ENCODE measurements at places on chromosomes 4 and X.

- DNase-seq, result no peak
Observed at GRCh38 chr4:141158219-141158618, 24.9 kb upstream of the RNF150 start.

- DNase-seq, result no peak
Observed at GRCh38 chr4:60648774-60649173, 551.4 kb upstream of the ADGRL3 start.

GRCh38 chr4:172377486-172378140, 564.4 kb downstream of the GALNTL6 start:
- no peak for DNase-seq

GRCh38 chr4:152983221-152983620, 47.1 kb downstream of the FHDC1 start:
- DNase-seq, result no peak

GRCh38 chrX:119942173-119942819, 1.3 kb downstream of the NKAP start:
- no peak for DNase-seq

DNA sequence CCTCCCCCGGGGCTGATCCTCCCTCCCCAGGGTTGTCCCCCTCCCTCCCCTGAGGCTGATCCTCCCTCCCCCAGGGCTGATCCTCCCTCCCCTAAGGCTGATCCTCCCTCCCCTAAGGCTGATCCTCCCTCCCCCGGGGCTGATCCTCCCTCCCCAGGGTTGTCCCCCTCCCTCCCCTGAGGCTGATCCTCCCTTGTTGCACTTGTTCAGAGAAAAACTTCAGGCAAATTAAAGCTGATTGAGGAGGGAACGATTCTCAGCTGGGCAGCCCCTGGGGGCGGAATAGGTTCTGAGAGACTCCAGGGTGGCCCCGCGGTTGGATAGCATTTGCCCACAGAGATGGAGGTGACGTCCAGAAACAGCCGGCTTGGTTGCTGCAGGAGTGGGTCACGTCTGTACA, 110.7 kb upstream of the ADRA2C start:
- DNase-seq, result no peak

All from AG04449 (cell line).